ENCODE measurements at places on chromosomes 1 and 21.

DNA sequence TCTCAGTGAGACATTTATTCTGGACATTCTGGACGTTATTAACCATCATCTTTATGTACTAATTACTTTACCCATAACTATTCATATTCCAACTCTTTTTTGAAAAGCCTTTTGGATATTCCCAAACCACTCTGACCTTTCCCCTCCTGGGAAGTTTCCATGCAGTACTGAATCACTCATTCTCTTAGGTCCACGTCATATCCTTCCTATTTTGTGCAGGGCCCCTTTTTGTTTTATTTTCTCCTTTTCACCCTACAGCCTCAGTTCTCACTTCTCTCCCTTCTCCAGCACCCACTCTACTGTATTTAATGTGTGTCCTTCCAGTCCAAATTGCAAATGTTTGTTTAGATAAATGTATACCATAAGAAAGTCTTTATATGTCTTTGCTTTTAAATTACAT lies 16.4 kb upstream of the ATP1A1 start:
- no peak for ATAC-seq

GRCh38 chr1:99869723-99870122 lies 19.6 kb downstream of the AGL start:
- ATAC-seq: no peak

DNA sequence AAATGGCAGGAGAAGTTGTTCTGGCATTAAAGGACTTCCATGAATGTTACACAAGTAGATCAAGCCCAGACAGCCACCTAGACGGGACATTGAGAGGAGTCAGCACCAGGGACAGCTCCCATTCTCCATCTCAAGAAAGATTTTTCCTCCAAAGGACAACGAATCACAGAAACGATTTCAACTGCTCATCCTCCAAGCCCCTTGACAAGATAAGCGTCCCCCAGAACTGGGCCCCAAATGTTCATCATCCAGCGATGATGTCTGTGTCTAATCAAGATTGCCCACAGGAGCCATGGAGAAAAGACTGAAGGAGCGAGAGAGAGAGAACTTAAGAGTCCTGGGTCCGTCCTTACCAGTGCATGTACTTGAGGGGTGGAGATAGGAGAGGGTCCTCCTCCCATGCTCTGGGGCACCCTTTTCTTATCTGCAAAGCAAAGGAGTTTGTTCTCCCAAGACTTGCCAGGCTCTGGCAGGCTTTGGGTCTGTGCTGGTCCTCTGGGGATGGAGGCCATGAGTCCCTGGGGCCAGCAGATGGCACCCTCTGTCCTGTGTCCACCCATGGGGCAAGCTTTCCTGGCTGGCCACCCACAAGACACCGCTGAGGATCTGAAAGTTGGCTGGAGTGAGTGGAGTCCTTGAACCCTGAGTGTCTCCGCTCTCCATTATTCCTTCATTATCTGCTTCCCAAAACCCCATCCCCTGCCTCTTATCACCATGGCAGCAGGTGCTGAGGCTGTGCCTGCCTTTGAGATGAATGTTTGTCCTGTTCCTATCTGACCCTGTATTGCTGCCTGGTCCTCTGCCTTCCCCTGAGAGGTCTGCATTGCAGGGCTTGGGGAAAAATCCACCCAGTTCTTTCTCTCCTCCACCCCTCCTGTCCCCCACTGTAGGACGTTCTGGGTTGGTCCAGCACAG lies 164.6 kb downstream of the ACTL8 start:
- no peak for ATAC-seq

- no peak for ATAC-seq
Observed at GRCh38 chr1:230824919-230825721, 43.2 kb downstream of the C1orf198 start.

DNA sequence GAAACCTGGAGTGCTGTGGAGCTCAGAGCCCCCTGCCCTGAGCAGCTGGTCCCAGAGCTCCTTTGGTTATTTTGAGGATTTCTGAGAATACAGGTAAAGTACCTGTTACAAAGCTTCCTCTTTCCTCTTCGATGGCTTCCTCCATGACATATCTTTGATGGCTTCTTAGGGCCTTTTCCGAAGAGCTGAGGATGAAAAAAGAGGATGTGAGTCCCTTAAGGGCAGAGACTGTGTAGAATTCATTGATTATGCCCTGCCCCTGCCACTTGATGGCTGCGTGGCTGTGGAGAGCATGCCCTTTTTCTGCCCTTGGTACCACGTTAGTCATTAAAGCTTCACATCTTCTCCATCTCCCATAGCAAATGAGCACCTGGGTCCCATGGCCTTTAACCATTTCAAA lies 14.2 kb downstream of the TEX35 start:
- no peak for ATAC-seq

DNA sequence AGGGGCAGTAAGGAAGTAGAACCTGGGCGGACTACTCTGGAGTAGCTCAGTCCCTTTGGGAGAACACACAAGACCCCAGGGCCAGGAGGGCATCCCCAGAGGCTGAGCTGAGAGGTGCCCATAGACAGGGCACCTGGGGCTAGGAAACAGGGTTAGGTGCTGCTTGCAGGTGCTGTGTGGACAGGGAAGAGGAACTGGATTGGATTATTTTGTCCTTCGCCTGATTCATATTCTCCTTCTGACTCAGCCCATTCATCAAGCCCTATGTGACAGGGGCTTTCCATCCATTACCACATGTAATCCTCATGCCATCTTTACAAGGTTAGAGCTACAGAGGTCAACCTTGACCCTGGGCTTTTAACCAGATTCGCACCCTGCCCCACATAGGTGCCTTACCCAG lies 183.9 kb downstream of the C1orf94 start:
- ATAC-seq: no peak

DNA sequence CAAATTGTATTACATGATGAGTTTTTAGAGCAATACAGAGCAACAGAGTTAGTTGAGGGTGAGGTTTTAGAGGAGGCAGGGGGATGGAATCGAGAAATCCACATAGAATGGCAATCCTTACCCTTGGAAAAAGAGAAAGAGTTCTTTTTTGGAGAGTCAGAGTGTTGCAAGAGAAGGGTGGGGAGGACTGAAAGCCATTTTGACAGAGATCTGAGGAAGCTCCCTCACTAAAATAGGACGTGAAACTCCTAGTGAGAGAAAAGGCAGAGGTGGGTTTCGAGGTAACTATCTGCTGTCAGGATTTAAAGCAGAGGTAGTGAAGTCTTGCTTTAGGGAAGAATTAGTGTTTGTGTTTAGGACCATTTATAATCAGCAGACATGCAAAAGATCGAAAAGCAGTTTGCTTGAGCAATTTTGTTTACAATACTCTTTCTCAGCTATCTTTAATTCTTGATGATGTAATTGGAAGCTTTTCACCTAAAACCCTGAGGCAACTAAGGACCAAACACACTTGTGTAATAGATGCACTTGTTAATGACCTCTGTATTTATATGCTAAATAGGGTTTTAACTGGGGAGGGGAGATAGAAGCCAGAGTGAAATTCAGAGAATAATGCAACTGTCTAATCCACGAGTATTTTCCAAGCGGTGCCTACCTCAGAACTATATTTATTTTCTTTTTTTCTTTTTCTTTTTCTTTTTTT lies 20.0 kb downstream of the ADAMTS5 start:
- ATAC-seq: no peak

GRCh38 chr1:48674641-48675040 lies 102.0 kb downstream of the BEND5 start:
- ATAC-seq: no peak

GRCh38 chr1:191261111-191261510 lies 783.4 kb upstream of the BRINP3 start:
- ATAC-seq: no peak

GRCh38 chr1:25245809-25246599 lies 1.2 kb downstream of the RSRP1 start:
- ATAC-seq: no peak

GRCh38 chr21:14916676-14917141 lies 148.1 kb downstream of the NRIP1 start:
- ATAC-seq: no peak

DNA sequence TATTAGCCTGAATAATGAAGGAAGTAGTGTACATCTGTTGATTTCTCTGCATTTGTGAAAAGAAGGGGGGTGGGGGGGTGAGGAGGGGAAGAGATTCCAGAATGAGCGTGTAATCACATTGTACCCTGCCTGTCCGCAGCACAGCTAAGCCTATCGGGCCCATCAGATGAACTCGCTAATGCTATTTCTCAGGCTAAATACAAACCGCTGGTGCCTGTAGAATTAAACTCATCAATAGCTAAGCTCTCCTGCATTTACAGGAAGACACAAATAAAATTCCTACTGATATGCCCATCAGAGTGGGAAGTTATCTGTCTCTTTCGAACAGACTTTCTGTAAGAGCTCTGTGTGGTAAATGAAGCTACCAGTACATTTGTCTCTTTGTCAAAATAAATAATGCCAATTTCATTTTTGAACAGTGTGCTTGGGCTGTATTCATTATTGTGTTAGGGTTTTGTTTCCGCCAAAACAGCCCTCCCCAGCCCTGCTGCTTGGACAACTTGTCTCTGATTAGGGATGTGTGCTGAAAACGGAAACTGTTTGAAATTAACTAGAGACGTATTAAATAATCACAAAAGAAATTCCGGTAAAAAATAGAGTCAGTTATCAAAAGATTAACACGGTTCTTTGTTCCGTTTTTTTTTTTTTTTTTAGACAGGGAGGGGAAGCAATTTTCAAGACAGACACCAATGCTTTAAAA lies 305.4 kb downstream of the TTLL7 start:
- ATAC-seq: no peak

DNA sequence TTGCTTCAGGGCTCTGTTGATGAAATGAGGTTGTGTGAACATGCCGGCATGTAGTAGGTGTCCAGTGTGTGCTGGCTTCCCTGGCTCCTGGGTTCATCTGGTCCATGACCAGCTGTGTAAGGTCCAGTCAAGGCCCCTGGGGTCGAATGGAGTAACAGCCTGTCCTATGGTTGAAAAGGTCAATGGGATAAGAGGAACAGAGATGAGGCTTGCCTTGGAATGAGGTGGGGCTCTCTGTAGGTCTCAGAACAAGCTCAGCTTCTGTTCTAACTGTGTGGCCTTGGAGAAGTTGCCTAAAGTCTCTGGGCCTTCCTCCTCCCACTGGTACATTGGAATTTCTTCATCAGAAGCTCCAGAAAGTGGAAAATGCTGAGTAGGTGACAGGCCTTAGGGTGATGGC lies 26.6 kb downstream of the RPS6KA1 start:
- no peak for ATAC-seq

DNA sequence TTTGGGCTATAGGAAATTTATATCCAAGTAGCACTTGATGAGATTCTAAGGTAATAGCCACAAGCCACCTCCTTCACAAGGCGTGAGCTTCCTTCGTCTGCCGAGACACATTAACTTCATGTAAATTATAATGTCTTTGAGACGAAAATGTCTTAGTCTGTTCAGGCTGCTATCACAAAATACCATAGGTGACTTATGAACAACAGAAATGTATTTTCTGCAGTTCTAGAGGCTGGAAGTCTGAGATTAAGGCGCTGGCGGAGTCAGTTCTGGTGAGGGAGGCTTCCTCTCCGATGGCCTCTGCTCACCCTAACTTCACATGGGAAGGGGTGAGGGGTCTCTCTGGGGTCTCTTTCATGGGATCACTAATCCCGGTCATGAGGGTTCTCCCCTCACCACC lies 133.0 kb downstream of the ETS2 start:
- no peak for ATAC-seq

GRCh38 chr1:156124557-156125483 lies 10.3 kb downstream of the LMNA start:
- ATAC-seq: no peak

GRCh38 chr1:168613038-168613451 lies 36.6 kb downstream of the XCL1 start:
- no peak for ATAC-seq

DNA sequence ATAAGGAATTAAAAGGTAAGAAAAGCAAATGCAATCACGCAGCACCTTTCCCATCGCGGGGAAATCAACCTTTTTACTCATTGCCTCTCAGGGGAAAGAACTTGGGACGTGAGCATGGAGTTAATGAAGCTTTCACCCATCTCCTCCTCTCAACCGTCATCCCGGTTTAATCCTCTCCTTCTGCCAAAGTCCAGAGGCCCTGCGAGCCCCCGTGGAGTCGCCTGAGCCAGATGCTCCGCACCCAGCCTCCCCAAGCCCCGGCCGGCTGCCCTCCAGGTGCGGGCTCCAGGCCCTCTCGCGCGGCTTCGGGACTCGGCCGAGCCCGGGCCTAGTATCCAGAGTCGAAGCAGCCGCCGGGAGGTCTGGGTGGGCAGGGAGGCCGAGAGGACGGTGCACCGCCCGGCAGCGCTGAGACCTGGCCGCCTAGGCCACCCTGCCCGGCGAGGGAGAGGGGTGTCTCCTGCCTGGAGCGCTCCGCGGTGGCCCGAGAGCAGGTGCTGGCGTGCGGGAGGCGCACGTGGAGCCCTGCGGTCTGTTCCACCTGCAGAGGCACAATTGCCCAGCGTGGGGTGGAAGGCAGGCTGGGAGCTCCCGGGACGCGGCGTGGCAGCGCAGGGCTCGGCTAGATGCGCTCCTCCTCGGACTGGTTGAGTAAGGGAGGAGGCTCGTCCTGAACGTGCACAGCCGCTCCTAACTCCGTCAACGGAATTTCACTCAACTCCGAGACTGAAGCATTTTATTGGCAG lies 218.5 kb downstream of the SDCCAG8 start:
- ATAC-seq: no peak

- no peak for ATAC-seq
Observed at GRCh38 chr1:115135681-115136080, 46.4 kb upstream of the TSPAN2 start.

- ATAC-seq: no peak
Observed at GRCh38 chr1:56927986-56928385, 37.8 kb downstream of the C8B start.

DNA sequence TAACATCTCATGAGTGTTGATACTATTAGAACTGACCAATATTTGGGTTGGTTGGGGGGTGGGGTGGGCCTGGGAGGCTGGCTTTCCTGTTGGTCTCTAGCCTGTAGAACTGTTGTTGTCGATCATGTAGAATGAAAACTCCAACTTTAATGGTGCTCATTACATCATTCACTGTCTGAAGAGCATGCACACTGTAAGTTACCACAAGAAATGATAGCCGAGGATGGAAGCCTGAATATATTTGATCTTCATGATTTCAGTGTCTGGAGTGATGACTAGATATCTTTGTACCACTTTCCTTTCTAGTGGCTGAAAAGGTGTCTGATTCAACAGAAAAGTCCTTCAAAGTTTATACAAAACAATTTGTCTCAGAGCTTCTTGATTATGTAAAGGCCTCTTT lies 123.6 kb downstream of the XCL2 start:
- peak; percentile 12 for ATAC-seq

Data from activated CD4-positive, CD25-positive, alpha-beta regulatory T cell treated with anti-CD3 and anti-CD28 coated beads, Interleukin-2, amount 50 U/mL, for 24 hours (primary cell).